Fibroblast of gingiva (primary cell): ENCODE measurements at places on chromosomes 13 and 19.

- DNase-seq, result no peak
Measured at GRCh38 chr19:40528533-40529092, 48.1 kb upstream of the SHKBP1 start.

DNA sequence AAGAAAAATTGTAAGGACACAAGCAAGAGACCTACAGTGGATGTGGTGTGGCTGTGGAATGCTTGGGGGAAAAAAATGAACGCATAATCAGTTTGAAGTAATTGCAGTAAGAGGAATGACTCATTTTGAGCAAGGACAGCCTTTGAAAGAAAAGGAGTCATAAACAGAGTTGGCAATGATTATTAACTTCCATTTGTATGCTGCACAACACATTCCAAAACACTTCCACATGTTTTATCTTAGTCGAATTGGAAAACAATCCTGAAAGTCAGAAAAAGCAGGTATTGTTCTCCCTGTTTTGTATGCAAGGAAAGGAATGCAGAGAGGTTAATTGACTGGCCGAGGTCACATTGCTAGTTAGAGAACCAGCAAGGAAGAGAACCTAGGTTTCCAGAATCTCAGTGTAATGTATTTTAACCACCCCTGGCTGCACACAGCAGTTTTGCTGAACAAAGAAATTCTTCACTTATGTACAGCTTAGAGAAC is 630.0 kb upstream of the MIR17HG start:
- peak; percentile 46 for DNase-seq

DNA sequence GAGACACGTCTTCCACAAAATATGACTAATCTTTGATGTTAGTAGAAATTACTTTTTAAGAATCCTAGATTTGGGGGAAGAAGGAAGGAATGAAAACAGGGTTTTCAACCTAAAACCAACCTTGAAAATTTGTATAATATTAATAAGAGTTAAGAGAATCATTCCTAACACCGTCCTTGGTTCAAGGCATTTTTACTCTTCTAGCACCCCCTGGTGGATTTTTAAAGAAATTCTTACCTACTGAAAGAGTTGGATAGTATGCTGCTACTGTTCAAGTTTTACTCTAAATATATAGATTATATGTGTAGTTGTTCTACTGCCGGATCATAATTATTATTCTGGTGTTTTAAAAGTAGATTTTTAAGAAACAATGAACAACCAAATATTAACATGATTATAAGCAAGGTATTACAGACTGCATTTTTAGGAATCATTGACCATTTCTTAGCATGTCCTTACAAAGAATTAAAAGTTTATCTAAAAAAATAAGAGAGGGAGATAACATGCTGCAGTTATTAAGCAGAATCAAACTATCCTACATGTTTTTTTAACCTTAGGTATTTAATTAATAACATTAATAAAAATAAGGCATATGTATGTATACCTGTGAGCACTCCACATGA is 7.4 kb upstream of the SLITRK6 start:
- DNase-seq, result peak; percentile 43

DNA sequence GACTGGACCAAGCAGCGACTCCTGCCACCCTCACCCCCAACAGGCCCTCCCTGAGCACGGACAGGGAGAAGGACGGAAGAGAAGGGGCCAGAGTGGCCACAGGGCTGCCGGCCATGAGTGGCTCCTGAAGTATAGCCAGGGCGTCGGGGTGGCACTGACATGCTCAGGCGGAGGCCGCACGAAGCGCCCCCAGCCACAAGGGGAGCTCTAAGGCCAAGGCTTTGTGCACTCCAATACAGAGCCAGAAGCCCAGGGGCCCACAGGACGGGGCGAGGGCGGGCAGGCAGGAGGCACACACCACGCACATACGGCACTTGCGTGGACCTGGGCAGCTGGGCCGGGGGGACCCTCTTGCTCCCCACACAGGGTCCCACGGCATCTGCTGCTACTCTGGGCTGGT is 52.0 kb downstream of the KLF2 start:
- no peak for DNase-seq

- DNase-seq, result peak; percentile 79
Measured at GRCh38 chr13:102800145-102801041, 1.5 kb downstream of the BIVM start.

DNA sequence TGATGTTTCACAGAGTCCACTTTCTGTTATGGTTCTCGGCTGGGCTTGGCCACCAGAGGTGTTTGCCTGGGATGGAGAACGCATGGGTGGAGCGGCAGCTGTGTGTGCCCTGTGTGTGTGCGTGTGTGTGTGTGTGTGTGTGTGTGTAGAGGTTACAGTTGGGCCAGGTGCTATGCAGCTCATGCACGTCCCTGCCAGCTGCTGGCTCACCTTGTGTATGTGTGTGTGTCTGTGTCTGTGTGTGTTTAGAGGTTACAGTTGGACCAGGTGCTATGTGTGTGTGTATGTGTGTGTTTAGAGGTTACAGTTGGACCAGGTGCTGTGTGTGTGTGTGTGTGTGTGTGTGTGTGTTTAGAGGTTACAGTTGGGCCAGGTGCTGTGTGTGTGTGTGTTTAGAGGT is 33.0 kb upstream of the PEG3 start:
- no peak for DNase-seq

DNA sequence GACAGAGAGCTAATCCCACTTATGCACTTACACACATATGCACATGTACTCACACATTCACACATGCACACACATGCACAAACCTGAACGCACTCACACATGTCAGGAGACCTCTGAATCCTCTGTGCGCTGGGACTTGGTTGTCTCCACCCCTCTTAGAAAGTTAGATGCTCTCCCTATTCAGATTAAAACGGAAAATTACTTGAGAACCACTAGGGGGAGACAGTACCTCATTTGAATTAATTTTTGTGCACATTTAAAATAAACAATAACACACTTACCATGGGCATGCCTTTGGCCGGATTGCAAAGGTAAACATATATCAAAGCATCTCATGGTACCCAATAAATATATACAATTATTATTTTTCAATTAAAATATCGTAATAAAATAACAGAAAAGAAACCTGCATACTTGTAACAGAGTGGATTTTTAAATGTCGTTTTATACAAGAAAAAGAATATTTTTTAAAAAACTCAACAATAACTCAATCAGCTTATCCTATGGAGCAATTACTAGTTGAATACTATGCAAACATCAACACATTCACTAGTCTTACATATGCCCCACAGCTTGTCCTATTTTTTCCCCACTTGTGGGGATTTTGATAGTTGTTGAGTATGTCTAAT is 9.5 kb upstream of the LILRB4 start:
- no peak for DNase-seq

DNA sequence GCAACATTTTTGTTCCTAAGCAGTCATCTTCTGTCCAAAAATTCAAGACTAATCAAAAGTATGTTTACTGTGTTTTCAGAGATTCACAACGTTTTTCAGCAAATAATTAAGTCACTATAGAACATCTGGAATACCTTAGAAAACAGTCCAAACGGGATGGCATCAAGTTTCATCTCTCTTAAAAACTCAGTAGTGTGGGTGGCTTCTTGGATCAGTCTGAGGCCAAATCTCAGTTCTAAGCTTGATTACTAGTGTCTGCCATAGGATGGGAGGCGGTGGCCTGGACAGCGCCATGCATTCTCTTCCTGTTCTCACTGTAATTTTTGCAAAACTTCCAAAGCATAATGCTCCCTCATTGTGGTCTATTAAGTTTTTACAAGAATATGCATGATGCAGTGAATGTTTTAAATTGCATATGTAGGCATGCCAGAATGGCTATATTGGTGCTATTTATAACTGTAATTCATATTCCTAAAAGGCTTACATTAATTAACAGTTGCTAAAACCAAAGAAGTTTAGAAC is 37.1 kb downstream of the ANKRD10 start:
- no peak for DNase-seq

DNA sequence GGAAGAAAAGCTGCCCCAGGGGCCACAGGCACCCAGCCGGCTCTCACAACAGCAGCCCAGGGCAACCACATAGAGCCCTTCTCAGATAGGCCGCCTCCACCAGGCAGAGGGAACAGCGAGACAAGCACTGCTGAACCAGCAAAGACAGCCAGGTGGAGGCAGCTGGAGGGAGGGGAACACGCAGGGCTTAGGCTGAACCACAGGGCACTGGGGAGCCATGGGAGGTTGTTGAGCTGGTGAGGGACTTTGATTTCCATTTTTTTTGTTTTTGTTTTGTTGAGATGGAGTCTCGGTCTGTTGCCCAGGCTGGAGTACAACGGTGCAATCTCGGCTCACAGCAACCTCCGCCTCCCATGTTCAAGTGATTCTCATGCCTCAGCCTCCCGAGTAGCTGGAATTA is 3.5 kb downstream of the GAMT start:
- DNase-seq, result no peak

DNA sequence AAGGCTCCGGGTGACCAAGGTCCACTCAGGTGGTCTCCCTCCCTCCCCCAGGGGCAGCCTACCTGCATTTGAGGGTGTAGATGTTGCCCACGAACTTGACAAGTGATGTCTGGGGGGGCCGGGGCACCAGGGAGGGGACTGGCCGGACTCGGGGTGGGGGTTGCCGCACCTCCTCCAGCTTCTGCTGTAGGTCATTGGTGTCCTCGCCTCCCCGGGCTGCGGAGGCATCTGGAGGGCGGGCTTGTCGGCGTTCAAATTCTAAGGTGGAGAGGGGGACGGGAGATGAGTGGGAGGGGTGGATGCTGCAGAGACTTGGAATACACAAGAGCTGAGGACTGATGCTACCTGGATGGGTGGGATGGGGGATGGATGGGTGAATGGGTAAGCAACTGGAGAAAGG is 5.3 kb upstream of the AKAP8L start:
- DNase-seq, result no peak

GRCh38 chr19:49114630-49115363 is 627 bp downstream of the LIN7B start:
- peak; percentile 51 for DNase-seq

DNA sequence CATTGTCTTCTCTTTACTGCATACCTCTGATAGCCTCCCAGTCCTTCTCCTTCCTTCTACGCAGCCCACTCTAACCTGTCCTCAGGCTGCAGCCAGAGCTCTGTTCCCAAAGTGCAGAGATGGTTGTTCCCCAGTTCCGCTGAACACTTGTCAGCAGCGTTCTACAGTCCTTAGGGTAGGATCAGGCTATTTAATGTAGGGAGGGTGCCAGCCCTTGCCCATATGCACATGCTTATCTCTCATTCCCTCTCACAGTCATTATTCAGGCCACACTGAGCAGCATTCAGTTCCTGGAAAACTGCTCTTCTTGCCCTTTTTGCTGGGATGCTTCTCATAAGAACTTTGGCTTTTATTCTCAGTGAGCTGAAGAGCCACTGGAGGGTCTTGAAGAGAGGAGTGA is 180.7 kb downstream of the MTUS2 start:
- no peak for DNase-seq

DNA sequence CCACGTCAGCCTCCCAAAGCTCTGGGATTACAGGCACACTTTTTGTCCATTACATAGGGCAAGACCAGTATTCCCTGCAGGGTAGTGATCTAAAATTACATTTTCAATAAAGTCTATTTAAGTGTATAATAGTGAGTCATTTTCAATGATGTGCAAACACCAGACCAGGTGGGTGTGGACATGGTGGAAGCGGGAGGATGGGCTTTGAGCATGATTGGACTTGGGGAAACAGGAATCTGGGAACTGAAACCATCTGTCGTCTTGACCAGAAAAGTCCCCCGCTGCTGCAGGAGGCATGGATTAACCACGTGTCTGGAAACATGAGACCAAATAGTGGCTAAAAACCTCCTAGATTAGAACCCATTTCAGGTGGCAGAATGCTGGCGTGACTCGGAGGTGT is 4.9 kb downstream of the FXYD3 start:
- peak; percentile 92 for DNase-seq

DNA sequence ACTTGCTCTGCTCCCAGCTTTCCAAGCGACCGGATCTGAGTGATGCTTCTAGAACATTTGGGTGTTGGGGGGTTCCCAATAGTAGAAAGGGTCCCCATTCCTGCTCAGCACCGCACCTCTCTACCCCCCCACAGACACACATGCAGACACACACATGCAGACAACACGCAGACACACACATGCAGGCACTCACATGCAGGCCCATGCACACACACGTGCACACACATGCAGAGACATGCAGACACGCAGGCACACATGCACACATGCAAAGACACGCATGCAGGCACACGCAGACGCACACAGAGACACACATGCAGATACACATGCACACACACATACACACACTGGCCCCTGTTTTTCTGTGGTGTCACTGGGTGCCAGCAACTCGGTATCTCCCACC is 23.8 kb downstream of the ONECUT3 start:
- DNase-seq, result no peak

DNA sequence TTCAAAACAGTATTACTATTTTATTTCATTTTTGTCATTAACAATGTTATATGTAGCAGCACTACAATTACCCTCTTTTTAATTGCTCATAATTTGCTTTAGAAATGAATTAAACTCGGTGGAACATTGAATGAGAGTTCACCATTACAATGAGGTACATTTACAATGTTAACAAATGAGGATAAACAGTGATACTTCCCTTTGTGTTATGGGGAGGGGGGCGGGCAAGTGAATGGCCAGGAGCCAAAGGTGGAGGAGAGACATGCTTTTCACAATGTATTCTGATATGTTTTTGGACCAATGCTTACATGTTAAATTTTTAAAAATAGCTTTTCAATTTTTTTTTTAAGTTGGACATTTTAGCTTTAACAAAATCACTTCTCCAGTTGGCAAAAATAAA is 34.2 kb downstream of the NALCN start:
- no peak for DNase-seq

DNA sequence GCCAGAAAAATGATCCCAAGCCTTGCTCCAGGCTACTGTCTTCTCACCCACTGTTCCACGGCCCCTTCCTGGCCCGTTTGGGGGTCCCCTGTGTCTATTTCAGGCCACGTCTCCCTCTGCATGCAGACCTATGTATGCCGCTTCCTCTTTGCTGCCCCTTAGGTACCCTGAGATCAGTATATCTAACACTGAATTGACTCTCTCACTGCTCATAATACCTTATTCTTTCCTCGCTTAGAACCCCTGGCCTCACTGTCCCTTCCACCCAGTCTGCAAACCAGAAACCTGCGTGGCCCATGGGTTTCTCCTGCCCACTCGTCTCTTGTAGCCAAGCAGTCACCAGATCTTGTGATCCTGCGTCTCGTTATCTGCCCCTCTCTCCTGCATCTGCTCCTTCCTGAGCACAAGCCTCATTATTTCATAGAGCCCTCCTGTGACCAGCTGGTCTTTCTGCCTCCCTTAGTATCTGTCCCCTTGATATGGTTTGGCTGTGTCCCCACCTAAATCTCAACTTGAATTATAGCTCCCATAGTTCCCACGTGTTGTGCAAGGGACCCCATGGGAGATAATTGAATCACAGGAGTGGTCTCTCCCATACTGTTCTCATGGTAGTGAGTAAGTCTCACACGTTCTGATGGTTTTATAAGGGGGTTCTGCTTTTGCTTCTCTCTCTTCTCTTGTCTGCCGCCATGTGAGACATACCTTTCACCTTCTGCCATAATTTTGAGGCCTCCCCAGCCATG is 109.0 kb upstream of the RNF113B start:
- no peak for DNase-seq

- DNase-seq, result no peak
Measured at GRCh38 chr19:6412447-6413091, 12.0 kb downstream of the KHSRP start.
